ENCODE measurements at places on chromosomes 11 and 22.
A peak's percentile ranks its signal among the peaks of the same experiment; 100 is the strongest.

DNA sequence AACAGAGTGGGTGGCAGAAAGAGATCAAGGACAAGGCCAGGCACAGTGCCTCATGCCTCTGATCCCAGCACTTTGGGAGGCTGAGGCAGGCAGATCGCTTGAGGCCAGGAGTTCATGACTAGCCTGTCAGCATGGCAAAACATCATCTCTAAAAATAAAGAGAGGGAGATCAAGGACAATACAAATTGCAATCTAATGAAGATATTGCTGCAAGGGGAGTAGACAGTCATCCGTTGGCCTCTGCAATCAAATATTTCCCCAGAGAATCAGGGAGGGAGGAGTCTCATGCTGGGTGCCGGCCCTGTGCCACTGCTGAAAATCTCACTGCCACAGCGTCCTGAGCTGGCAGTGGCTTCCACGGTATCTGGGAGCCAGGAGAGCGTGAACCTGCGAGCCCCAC, 19.4 kb upstream of the IL17RA start:
- no peak for DNase-seq

DNA sequence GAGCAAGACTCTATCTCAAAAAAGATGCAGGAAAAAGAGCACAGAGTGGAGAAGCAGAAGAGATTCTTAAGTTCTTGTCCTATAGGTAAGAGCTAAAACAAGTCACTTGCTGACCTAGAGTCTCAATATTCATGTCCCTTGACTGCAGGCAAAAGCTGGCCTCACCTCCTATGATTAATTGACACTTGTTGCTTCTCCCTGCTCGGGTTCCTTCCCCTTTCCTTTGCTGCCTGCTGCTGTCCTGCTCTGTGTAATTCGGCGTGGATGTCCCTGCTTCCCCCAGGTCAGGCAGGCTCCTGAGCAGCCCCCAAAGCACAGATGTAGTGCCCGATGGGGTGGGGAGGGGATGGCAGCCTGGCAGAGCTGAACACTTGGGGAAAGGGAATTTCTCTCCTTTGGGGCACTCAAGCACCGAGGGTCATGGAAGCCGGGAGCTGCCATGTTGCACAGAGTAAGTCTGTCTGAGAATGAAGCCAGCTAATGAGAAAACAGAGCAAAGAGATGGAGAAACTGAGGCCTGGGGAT, 60.8 kb upstream of the NUP50 start:
- DNase-seq: no peak

- no peak for DNase-seq
These were observed 21.0 kb downstream of the WEE1 start for GRCh38 chr11:9594267-9595046.

- no peak for DNase-seq
These were observed 840.3 kb downstream of the TBC1D22A start for GRCh38 chr22:47602732-47603131.

DNA sequence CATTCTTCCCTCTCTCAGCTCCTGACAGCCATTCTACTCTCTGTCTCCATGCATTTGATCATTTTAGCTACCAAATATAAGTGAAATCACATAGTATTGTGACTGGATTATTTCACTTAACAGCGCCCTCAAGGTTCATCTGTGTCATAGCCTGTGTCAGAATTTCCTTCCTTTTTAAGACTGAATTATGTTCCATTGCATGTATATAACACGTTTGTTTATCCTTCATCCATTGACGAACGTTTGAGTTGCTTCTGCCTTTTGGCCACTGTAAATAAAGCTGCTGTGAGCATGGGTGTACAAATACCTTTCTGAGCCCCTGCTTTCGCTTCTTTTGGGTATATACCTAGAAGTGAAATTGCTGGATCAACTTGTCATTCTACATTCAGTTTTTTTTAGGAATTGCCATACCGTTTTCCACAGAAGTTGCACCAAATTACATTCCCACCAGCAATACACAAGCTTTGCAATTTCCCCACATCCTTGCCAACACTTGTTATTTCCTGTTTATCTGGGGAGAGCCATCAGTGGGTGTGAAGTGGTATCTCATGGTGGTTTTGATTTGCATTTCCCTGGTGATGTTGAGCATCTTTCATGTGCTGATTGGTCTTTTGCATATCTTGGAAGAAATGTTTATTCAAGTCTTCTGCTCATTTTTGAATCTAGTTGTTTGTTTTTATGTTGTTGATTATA, 17.5 kb downstream of the GLB1L2 start:
- no peak for DNase-seq

- DNase-seq: no peak
These were observed 6.9 kb upstream of the RAD9A start for GRCh38 chr11:67384851-67385366.

DNA sequence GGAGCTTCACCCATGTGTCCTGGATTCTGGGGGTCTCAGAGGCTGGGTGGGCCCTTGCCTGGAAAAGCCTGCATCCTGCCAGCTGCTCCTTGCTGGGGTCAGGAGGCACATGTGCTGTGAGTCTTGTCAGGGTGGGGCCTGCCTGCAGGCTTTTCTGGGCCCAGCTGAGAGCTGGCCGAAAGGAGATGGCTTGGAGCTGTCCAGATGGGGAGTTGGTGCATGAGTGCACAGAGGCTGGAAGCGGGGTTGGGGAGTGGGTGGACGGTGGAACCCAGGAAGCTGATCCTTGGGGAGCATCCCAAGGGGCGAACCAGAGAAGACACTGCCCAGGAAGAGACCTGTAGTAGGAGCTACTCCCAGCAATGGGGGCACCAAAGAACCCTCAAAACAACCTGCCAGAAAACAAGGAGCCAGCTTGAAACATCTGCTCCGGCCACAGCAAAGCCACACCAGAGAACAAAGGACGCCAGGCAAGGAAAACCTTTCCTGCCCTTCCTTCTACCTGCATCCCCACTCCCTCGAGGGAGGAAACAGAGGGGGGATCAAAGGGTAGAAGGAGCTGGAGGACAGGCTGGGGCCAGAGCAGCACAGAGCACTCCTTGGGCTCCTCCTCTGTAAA, 8.2 kb upstream of the KCTD17 start:
- no peak for DNase-seq

DNA sequence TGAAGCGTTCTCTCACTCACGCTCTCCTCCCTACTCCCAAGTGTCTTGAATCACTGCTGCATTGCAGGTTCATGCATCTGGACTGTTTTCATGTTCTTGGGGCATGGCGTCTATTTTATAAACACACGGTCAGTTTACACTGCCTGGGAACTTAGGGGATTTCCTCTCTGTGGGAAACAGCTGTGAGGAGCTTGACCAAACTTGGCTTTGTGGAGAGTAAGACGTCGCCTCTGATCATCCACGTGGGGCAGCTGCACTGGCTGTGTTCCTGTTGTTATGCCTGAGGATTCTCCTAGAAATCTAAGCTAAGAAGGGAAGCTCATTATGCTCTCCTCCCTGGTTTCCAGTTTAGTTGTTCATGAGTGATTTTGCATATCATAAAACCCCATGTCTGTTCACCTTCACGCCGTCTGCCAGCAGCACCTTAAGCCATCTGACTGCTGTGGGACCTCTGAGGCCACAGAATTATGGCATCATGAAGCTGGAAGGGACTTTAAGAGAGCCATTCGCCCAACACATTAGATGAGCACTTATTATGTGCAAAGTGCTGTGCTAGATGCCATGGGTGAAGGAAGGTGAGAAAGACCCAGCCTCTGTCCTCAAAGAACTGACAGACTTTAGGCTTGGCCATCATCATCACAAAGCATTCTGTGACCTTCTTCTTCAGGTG, 38.8 kb upstream of the POU2AF1 start:
- no peak for DNase-seq

GRCh38 chr11:91846649-91847048, 378.0 kb upstream of the FAT3 start:
- DNase-seq: no peak

DNA sequence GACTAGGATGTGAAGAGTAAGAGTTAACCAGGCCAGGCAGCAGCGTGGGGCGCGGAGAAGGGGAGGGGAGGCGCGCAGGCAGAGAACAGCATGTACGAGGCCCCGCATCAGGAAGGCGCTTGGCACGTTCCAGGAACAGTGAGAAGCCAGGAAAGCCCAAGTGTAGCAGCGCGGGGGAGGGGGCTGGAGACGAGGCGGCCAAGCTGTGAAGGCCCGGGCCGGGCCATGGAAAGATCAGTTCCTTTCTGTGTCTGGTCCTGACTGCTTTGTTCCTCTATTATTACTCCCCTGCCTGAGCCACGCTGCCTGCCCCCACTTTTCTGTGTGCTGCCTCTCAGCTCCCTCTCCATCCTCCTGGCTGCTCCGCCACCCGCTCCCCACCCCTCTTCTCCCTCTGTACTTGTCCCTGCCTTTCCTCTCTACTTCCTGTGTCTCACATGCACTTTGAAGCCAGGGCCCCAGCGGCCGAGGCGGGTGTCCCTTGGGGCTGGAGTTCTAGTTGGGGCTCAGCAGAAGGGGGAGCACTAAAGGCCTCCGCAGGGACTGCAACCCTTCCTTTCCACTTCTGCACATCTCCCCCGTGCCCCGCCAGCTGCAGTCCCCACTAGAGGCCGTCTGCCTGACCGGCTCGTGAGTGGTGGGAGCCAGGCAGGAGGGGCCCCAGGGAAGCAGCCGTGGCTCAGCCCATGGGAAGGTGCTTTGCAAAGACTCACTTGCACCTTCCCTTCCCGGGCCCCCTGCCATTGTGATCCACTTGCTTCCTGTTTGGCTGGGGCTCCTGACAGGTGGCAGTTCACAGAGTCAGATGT, 63.7 kb downstream of the PRDM11 start:
- DNase-seq: peak; percentile 51

GRCh38 chr11:84870486-84870885, 756.7 kb downstream of the DLG2 start:
- no peak for DNase-seq
